Sigmoid colon (tissue), 7 donors: ENCODE measurements at places on chromosomes 4 and X.

GRCh38 chr4:86054286-86055032 is 305.4 kb downstream of the MAPK10 start:
- no peak for DNase-seq

- DNase-seq: no peak
Measured at GRCh38 chrX:68186552-68187262, 246.6 kb downstream of the OPHN1 start.

GRCh38 chrX:75071334-75071733 is 84.7 kb downstream of the ABCB7 start:
- DNase-seq: no peak

DNA sequence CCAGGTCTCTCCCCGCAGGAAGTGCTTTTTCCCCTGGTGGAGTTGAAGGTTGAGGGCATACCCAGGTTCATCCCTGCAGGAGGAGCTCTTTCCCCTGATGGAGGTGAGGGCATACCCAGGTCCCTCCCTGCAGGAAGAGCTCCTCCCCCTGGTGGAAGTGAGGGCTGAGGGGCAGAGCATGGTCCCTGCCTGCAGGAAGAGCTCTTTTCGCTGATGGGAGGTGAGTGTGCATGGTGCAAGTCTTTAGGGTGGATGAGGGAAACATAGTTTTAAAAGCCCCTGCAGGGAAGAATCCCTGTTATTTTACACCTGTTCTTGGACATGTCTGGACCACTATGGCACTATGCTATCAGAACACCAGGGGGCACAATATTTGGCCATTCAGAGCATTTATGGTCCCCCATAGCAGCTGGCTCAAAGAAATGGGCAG is 43.7 kb upstream of the PUDP start:
- DNase-seq: no peak

GRCh38 chr4:19557161-19557560 is 694.5 kb upstream of the SLIT2 start:
- no peak for DNase-seq

DNA sequence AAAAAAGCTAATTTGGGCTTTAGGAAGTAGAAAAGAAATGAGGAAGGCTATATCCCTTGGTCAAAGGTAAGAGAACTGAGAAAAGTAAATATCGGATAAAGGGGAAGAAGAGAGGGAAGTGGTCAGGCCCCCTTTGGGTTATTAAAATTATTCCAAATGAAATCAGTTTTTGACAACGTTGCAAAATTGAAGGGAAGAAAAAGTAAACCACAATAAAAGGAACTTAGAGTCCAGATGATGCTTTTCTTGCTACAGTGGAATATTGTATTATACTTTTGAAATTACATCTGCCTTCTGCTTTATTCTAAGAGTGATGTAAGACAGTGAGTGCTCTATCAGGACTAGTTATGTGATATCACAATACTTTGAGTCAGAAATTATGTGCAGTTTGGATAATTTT is 59.4 kb upstream of the RBPJ start:
- no peak for DNase-seq

DNA sequence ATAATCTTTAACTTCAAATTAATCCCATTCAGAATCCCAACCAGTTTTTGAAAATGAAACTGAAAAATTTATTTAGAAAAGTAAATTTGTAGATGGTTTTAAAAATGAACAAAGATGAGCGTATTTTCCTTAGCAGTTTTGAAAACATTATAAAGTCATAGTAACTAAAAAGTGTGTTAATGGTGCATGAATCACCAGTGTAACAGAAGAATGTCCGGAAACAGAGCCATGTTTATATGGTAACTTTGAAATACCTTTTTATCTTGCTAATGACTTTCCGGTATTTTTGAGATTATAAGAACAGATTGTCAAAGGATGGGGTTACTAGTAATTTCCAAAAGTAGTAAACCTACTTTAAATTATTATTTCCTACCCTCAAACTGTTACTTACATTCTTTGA is 145.9 kb downstream of the IRS4 start:
- no peak for DNase-seq
